Tibial nerve (tissue), 4 donors: ENCODE measurements at places on chromosomes 11 and 22.

- no peak overlapping the region for H3K4me3 ChIP-seq
- no peaks in the 10 kb centered on the region for H3K27me3 ChIP-seq
- DNase-seq: no peak
Observed at GRCh38 chr11:46114378-46114777, 6.9 kb downstream of the PHF21A start.

DNA sequence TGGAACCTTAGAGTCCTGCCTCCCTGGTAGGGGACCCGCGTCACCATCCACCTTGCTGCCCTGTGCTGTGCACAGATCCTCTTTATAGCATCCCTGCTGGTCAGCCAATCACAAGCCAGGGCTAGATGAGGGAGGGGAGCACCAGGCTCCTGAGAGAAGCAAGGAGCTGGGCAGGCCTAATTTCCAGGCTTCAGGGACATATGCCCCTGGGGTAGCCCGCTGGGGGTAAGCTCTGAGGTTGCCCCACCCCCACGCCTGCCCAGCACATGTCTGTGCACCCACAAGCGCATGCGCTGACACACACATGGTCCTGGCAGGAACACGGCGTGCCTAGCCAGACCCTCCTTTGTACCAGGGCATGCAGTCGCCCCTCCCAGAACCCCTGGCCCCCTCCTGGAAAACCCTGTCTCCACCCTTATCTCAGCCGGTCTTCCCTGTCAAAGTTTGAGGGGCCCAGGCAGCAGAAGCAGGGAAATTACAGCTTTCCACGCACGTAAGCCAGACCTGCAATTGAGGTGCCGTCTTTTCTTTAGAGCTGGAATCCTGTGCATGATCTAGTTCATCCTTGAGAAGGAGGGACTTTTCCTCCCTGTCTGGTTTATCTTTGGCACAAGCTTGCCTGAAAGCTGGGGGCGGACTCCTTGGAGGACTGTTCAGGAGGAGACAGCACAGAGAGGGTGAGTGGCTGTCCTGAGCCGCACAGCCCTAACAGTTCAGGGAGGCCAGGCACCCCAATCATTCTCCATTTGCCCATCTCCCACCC lies 2.1 kb downstream of the SSTR3 start:
- H3K4me1 ChIP-seq: no peaks in the 10 kb centered on the region
- no peak for DNase-seq
- no peak overlapping the region for H3K27ac ChIP-seq
- no peaks in the 10 kb centered on the region for H3K36me3 ChIP-seq
- no peak overlapping the region for H3K4me3 ChIP-seq

GRCh38 chr22:22397875-22398524 lies 110.5 kb downstream of the ZNF280B start:
- H3K4me3 ChIP-seq: no peak overlapping the region
- DNase-seq: no peak
- H3K27ac ChIP-seq: no peak overlapping the region

GRCh38 chr11:34653851-34654482 lies 33.1 kb downstream of the EHF start:
- no peaks in the 10 kb centered on the region for H3K36me3 ChIP-seq
- DNase-seq: no peak
- peaks cover 24% of the 10 kb centered on the region for H3K27me3 ChIP-seq
- H3K4me1 ChIP-seq: no peaks in the 10 kb centered on the region
- no peak overlapping the region for H3K4me3 ChIP-seq
- no peak overlapping the region for H3K27ac ChIP-seq

GRCh38 chr11:72626414-72626936 lies 47.7 kb downstream of the PDE2A start:
- no peaks in the 10 kb centered on the region for H3K36me3 ChIP-seq
- no peaks in the 10 kb centered on the region for H3K4me1 ChIP-seq
- no peak overlapping the region for H3K27ac ChIP-seq
- no peak for DNase-seq
- H3K4me3 ChIP-seq: no peak overlapping the region

GRCh38 chr11:74546752-74547151 lies 45.6 kb upstream of the POLD3 start:
- no peaks in the 10 kb centered on the region for H3K36me3 ChIP-seq
- no peak for DNase-seq
- H3K27me3 ChIP-seq: no peaks in the 10 kb centered on the region

DNA sequence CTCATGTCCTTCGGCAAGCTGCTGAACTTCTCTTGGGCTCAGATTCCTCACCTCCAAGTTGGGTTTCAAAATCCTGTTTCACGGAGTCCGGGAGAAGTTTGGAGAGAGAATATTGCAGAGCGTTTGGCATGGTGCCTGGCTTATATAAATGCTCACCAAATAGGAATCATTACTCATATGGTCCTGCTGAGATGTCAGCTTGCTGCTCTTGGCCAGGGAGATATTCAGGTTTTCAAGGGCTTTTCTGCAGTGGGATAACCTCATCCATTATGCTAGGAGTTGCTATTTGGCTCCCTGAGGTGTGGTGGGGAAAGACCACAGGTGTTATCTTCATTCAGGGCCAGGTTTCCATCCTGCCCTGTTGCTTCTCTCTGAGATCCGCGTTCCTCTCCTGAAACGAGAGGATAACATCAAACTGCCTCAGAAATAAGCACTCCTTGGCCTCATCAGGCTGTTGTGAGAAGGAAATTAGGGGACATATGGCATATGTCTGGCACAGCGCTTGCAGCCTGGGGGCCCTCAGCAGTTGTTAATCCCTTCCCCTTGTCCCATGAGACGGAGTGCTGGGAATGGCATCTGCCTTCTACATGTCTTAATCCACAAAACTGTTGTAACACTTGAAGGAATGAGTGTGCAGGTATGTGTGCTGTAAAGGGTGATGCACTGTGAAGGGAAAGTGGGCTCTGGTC lies 29.9 kb upstream of the ACER3 start:
- H3K4me1 ChIP-seq: no peaks in the 10 kb centered on the region
- no peak for DNase-seq
- no peaks in the 10 kb centered on the region for H3K27me3 ChIP-seq
- H3K4me3 ChIP-seq: no peak overlapping the region
- no peaks in the 10 kb centered on the region for H3K36me3 ChIP-seq
- no peak overlapping the region for H3K27ac ChIP-seq

- H3K27ac ChIP-seq: peak overlapping the region; percentile 90
- H3K4me1 ChIP-seq: peaks cover 65% of the 10 kb centered on the region
- no peak overlapping the region for H3K4me3 ChIP-seq
- H3K27me3 ChIP-seq: no peaks in the 10 kb centered on the region
- no peaks in the 10 kb centered on the region for H3K36me3 ChIP-seq
Observed at GRCh38 chr11:61696602-61697001, 16.4 kb downstream of the DAGLA start.

GRCh38 chr22:48182846-48183805 lies 1420.7 kb downstream of the TBC1D22A start:
- no peaks in the 10 kb centered on the region for H3K4me1 ChIP-seq
- no peak for DNase-seq
- no peaks in the 10 kb centered on the region for H3K27me3 ChIP-seq
- no peak overlapping the region for H3K27ac ChIP-seq

GRCh38 chr11:69774354-69775162 lies 583 bp downstream of the FGF4 start:
- DNase-seq: no peak
- peak overlapping the region; percentile 80 for H3K27ac ChIP-seq
- peaks cover 25% of the 10 kb centered on the region for H3K27me3 ChIP-seq
- peak overlapping the region; percentile 48 for H3K4me3 ChIP-seq

DNA sequence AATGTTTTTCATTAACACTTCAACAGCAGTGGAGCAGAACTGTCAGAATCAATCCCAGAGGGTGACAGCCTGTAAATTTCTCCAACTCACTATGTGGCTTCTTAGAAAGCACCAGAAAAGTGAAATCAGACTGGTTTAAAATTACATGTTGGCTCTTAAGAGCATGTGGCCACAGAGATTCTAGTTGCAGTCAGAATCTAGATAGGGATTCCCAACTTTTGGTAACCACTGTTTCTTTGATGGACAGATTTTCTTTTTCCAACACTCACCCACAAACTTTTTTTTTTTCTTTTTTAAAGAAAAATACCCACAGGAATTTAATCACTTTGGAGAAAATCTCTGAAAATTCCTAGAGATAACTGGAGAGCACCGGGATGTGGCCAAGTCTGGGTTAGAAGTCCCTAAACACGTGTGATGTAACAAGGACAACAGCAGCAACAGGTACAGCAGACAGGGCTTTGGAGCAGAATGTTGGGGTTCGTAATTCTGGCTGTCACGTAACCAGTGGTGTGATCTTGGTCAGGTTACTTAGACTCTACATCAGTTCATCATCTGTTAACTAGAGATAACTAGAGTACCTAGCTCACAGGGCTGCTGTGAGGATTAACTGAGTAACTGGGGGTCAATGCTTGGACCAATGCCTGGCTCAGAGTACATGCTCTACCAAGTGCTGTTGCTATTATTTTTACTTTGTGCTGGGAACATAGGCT lies 100.1 kb downstream of the NAT10 start:
- no peak overlapping the region for H3K4me3 ChIP-seq
- no peak for DNase-seq
- no peaks in the 10 kb centered on the region for H3K36me3 ChIP-seq

DNA sequence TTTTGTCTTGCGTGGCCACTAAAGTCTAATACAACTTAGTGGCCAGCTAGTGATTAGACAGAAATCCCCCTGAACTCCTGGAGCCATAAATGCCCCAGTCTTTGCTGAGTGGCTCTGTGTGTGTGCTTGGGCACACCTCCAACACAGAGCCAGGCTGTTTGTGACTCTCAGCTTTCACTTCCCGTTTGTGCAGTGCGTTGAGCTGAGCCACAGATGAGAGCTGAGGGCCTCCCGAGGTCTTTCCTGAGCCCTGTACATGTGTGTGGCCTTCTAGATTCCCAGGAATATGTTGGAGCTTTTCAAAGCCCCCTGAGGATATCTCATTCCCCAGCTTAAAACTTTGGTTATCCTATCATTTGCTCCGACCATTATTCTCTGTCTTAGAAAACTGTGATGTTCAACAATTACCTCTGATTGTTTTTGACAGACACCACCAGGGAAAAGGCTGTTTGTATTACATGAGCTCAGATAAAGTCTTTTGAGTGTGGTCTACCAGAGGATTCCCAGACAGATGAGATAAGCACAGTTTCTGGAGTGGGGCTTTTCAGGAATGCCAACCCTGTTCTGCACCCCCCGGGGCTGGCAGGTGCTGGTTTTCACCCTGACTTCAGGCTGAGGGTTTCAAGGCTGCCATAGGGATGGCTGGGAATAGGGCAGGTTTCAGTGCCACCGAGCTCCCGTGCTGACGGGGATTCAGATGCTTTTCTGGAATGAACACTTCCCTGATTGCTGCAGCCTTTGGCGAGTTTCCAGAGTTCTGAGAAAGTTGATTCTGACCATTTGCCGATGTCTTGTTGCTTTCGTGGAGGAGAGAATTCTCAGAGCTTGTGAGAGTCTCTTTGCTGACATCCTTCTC lies 23.8 kb downstream of the IGHMBP2 start:
- H3K4me3 ChIP-seq: no peak overlapping the region
- DNase-seq: no peak
- H3K27me3 ChIP-seq: no peaks in the 10 kb centered on the region
- H3K4me1 ChIP-seq: no peaks in the 10 kb centered on the region

DNA sequence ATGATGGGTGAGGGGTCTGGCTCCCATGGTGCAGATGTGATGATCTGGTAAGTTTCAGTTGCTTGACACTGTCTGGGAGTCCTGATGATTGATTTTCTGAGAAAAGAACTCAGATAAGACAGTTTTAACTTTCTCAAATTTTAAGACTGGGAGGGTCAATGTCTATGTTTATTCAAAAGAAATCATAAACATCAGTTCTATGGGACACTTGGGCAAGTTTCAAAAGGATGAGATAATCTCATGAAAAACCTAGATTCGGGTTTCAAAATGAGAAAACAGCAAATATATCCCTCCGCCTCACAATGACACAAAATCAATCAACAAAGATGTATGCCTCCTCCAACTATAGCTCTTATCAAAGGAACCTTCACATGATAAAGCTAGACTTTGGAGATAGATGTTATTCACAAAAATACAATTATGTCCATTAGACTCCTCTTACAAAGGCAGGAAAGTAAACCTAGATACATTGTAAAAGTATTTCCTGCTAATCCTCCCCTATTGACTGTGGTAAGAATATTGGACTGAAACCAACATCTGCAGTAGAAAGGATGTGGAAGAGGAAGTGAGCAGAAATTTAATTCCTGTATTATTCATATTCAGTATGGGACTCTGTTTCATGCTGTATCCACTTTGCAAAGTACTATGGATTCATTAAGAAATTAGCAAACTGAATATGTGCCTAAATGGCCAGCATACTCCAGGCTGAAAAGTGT lies 21.6 kb downstream of the SVIP start:
- no peak overlapping the region for H3K27ac ChIP-seq
- H3K4me3 ChIP-seq: no peak overlapping the region
- no peaks in the 10 kb centered on the region for H3K36me3 ChIP-seq
- no peaks in the 10 kb centered on the region for H3K27me3 ChIP-seq

- peaks cover 5% of the 10 kb centered on the region for H3K36me3 ChIP-seq
- H3K27me3 ChIP-seq: peaks cover 19% of the 10 kb centered on the region
- DNase-seq: no peak
Observed at GRCh38 chr22:43337385-43337784, 5.8 kb downstream of the SCUBE1 start.

DNA sequence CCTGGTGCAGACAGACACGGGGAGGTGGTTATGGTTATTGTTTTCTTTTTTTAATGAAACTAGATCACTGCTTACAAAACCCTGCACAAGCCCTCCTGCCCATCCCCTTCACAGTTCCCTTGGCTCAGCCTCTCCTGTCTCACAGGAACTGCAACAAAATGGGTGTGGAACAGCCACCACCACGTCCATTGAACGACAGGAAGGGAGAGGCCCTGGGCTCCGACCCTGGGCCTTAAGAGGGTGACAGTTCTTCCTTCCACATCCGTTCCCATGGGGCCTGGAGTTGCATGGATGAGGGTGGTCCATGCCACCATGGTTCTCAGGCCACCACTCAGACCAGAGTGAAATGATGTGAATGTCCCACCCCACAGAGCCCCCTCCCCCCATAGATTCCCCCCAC lies 15.7 kb downstream of the PRPF19 start:
- H3K27me3 ChIP-seq: no peaks in the 10 kb centered on the region
- H3K4me1 ChIP-seq: no peaks in the 10 kb centered on the region
- H3K4me3 ChIP-seq: no peak overlapping the region
- no peak for DNase-seq

DNA sequence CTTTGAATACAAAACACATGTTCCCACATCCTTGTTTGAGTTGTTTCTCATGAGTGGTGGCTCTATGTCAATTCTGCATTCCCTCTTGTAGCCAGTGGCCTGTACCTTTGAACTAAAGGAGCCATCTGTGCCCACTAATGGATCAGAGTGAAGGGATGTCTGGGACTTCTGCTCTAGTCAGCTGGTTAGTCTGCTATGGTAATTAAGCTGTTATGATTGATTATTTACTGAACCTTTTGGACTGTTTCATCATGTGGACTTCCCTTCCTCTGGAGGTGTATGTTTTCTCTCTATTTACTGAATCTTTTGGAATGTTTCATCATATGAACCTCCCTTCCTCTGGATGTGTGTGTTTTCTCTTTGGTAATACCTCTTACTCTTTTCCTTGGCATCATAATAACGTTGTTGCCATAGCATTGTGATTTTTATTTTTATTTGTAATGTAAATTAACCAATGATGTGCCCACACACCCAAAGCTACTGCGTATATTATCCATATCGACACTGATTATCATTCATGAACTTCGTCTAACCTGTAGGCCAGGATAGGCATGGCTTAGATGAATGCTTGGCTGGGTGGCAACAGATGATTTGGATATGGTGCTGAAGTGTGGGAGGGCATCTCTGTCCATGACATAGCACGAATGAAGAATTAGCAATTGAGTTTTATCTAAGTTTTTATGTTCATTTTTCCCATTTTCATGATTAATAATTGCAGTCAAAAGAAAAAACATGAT lies 112.3 kb upstream of the SORL1-AS1 start:
- DNase-seq: no peak
- H3K27ac ChIP-seq: no peak overlapping the region
- H3K36me3 ChIP-seq: no peaks in the 10 kb centered on the region
- no peaks in the 10 kb centered on the region for H3K27me3 ChIP-seq
- H3K4me1 ChIP-seq: no peaks in the 10 kb centered on the region
- H3K4me3 ChIP-seq: no peak overlapping the region
